HepG2 (cell line): ENCODE measurements at places on chromosomes 2 and 18.
A peak's percentile ranks its signal among the peaks of the same experiment; 100 is the strongest.

GRCh38 chr2:160425434-160426151, 68.0 kb downstream of the RBMS1 start:
- no peak for DNase-seq

GRCh38 chr18:1510542-1511179, 606.0 kb downstream of the ADCYAP1 start:
- no peak for DNase-seq

DNA sequence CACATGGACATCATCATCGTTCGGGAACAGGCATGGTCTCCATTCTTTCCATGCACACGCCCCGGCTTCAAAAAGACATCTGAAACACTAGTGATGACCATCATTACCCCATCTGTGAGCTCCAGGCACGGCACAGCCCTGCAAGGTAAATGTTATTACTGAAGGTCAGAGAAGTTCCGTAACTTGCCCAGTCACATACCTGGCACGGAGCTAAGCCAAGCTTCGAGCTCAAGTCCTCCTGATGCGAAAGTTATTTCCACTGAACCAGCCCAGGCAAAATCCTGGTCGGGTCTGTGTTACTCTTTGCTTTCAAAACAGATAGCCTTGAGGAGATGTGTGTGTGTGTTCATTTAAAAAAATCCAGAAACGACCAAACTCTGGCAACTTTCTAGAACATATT, 22.8 kb downstream of the FHL2 start:
- DNase-seq, result no peak

DNA sequence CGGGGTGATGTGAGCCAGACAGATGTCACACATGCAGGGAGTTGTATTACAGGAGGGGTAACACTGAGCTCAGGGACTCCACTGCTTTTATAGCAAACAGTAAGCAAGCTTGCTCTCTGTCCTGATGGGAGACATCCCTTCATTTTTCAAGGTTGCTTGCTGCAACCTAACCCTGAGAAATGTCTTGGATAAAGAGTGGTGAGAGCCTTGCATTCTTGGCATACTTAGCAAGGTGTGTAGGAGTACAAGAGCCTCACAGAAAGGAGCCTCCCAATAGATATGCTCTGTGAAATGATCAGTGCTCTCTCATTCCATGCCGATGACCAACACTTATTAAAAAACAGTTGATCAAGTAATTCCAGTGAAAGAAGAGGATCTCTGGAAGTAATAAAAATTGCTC, 8.1 kb downstream of the PFN4 start:
- no peak for DNase-seq

DNA sequence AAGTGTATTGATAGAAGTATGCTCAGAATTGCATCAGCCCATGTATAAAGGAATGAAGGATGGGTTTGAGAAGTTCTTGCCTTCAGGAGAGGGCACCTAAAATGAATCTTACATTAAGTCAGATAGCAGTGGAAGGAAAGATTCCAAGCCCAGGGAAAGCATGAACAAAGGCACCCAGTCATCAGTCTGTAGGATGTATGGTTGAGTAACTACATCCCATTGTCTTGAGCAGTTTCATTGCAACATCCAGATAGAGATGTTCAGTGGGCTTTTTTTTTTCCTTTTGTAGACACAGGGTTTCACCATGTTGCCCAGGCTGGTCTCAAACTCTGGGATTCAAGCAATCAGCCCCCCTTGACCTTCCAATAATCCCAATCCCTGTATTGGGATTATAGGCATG, 80.7 kb downstream of the ARHGAP28 start:
- no peak for DNase-seq

GRCh38 chr2:71933467-71934319, 214.0 kb downstream of the CYP26B1 start:
- DNase-seq, result peak; percentile 33

GRCh38 chr2:114461116-114461515, 18.7 kb downstream of the DPP10 start:
- no peak for DNase-seq

DNA sequence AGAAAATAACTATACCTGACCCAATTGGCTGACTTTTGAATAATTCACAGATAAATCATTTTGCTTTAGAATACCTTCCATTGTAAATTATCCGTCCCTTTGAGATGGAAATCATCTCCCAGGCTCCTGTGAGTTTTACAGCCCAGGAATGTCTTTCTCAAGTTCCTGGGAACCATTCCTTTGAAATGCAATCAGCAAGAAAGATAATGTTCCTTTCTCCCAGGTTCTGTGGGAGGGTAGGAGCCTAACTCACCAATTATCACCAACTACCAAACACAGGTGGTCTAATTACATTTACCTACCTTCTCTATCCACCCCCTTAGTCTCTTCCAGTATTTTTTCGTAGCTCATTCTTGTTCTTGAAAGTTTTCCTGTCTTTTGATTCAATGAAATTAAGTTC, 1016.0 kb downstream of the SOCS6 start:
- no peak for DNase-seq

- no peak for DNase-seq
These were observed 315.5 kb upstream of the MYT1L start for GRCh38 chr2:2646433-2647051.

- no peak for DNase-seq
These were observed 92.0 kb downstream of the ASXL3 start for GRCh38 chr18:33670029-33670428.

GRCh38 chr18:53380063-53380639, 844.3 kb downstream of the MBD2 start:
- DNase-seq, result peak; percentile 7

DNA sequence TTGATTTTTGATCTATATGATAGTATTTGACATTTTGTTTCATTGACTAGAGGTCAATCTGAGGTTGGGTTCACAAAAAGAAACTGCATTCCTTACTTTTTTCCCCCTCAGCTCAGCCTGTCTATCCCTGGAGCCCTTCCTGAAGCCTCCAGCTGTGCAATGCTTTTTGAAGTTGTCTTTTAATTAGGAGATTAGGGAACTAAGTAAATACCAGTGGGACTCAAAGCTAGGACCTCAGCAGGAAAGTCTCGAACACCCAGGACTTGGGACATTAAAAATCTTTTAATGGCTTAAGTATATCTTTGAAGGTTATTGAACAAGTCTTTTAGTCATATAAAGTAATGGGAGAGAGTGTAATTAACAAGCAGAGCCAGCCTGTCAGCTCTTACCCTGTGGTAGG, 220.2 kb downstream of the PDE11A start:
- DNase-seq, result no peak
